Activated CD4-positive, alpha-beta T cell treated with anti-CD3 and anti-CD28 coated beads, Interleukin-2, amount 50 U/mL, for 16 hours (primary cell): ENCODE measurements at places on chromosomes 6 and 20.

GRCh38 chr6:156948807-156949206, 171.6 kb downstream of the ARID1B start:
- peak; percentile 6 for DNase-seq

GRCh38 chr6:82437701-82438100, 74.1 kb downstream of the TPBG start:
- DNase-seq = no peak

GRCh38 chr6:123901436-123901835, 97.8 kb downstream of the NKAIN2 start:
- no peak for DNase-seq

- no peak for DNase-seq
Observed at GRCh38 chr6:75170691-75171560, 34.9 kb downstream of the COL12A1 start.

DNA sequence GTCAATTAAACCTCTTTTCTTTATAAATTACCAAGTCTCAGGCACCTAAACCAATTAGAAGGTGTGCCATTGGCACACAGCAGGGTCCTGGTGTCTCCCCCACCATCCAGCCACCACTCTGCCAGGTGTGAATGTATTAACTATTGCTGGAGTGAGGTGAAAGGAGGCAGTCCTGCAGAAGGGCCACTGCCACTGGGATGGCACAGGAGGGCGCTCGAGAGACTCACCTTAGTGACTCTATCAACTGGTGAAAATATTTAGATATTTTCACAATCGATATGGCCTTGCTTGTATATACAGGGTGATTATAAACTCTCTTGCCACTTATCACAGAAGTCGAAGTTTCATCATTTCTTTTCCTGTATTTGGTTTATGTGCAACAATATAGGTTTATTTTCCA, 145.6 kb upstream of the ESR1 start:
- DNase-seq = no peak

DNA sequence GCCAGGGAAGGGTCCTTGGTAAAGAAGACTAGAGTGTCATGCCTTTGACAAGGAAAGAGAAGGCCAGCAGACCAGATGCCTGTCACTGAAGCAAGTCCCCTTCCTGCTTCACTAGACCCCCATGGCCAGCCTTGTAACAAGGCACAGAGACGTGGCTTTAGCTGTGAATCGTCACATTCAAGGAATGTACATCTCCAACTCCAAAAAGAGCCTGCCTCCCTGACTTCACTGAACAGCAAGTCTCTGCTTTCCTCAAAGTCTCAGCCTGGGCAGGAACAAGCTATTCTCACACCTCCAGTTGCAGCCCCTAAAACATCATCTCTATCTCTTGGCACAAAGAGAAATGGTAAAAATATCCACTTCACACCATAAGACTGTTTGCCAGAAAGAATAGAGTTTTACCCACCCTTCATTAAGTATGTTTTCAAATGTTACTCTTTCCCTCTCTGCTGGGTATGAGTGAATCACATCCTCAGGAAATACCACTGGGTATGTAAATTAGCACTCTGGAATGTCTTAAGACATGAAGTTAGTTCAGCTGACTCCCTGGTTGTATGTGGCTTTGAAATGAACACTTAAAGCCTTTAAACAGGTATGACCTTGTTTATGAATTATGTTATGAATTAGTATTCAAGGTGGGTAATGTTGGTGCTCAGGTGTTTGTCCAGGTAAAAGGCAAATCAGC, 46.4 kb upstream of the NT5E start:
- DNase-seq = no peak

DNA sequence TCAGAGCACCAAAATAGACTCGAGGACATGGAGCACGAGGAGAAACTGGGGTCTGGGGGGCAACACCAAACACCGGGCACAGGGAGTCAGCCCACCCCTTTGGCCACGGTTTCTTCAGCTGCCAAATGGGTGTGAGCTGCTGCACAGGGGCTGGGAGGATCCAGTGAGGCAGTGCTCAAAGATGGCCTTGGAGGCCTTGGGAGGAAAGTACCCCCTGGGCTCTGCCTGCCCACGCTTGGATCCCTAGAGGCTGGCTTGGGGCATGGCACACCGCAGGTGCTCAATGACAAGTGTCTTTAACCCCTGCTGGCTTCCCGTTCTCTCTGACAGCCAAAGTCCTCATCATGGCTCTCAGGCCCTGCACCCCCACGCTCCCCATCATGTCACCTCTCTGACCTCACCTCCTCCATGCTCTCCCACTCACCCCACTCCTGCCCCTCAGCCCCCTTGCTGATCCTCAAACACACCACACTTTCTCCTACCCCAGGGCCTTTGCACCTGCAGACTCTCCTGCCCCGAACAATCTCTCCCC, 190.3 kb downstream of the ANKRD60 start:
- DNase-seq = no peak

- DNase-seq = no peak
Observed at GRCh38 chr6:69438113-69438512, 358.7 kb downstream of the LMBRD1 start.

- DNase-seq = no peak
Observed at GRCh38 chr6:7770111-7770510, 44.2 kb downstream of the BMP6 start.

DNA sequence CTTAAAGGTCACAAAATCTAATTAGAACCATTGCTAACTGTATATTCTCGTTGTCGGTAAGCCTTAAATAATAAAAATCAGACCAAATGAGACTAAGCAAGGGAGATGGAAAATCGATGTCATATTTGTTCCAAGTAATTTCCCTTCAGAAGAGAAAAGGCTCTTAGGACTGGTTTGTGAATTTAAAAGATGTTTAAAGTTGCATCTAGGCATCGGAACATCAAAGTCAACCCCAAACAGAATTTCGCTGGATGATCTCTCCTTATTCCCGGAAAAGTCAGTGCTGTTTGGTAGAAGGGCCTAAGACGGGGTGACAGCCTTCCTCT, 63.8 kb downstream of the NPEPL1 start:
- DNase-seq = no peak

DNA sequence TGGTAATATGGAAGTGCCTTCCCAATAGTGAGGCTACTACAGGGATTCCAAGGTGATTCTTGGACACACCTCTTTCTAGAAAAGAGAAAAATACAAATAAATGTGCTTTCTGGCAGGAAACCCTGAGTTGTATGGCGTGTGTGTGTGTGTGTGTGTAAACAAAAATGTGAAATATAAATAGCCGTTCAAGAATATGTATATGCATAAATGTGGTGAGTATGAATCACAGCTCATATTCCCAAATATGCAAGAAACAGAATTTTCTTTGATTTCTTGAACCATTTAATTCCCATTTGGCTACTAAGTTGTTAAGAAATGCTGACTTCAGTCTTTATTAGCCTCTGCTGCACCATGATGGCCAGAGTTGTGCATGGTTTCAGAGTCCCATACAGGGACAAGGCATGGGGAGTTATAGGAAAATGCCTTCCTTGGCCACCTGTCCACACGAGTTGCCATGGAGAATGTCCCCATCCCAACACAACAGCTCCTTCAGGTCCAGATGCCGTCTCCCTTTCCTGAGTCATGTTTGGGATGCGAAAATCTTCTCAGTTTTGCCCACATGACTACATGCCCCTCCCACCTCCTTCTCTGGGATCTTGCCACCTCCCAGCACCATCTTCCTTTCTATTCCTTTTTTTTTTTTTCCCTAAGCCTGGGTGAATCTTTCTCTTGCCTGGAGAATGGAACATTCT, 312.4 kb upstream of the ECI2 start:
- no peak for DNase-seq

- DNase-seq = no peak
Observed at GRCh38 chr6:129733290-129733689, 23.3 kb upstream of the ARHGAP18 start.

- DNase-seq = peak; percentile 59
Observed at GRCh38 chr6:34236131-34236442, 586 bp upstream of the HMGA1 start.

DNA sequence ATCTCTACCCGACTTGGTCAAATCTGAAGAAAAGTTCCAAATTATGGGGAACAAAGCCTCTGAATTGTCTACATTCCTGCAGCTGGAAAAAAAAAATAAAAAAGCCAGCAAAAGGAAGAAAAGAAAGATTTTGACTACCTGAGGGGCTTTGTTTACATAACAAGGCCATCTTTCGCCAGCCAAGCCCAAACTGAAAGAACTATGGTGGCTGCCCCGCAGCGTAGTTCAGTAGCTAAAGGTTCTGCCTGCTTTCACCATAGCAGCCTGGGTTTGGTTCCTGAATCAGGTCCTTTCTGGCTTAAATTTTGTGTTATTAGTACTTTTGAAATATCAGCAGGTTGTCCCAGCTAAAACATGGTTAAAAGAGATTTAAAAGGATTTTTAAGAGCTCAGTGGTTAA, 35.4 kb downstream of the ZNF133 start:
- DNase-seq = no peak

- no peak for DNase-seq
Observed at GRCh38 chr20:30175681-30176080, 1081.8 kb upstream of the DEFB115 start.

DNA sequence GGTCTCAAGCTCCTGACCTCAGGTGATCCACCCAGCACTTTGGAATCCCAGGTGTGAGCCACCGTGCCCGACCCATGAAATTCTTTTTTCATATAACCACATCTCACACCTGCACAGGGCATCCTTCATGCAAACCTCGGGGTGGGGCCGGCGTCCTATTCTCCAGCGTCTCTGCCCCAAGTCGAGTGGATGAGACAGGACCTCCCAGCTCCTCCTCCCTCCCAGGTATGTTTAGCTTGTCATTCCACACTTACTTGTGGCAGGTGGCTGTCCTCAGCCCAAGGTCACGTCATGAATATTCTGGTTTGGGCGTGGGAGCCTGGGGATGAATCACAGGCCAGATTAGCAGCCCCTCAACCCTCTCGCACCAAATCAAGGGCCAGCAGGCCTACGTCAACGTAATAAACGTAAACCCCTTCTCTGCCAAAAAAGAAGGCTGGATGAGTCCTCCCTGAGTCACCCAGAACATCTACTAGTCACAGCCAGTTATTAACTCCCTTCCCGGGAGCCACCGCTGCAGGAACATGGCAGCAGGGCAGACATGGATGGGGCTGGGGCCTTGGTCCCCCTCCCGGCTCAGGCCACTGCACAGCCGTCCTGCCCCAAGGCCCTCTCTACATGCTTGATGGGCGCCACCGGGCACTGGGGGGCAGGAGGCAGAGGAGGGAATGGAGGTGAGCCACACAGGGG, 91.7 kb downstream of the YTHDF1 start:
- no peak for DNase-seq

GRCh38 chr20:32528905-32529670, 56.0 kb downstream of the NOL4L start:
- DNase-seq = no peak

- no peak for DNase-seq
Observed at GRCh38 chr6:161181121-161181520, 92.7 kb downstream of the AGPAT4 start.

GRCh38 chr6:65055545-65055944, 651.5 kb downstream of the EYS start:
- no peak for DNase-seq

- no peak for DNase-seq
Observed at GRCh38 chr6:44494011-44494501, 106.5 kb downstream of the CDC5L start.

- no peak for DNase-seq
Observed at GRCh38 chr6:154797857-154798256, 64.6 kb downstream of the SCAF8 start.

DNA sequence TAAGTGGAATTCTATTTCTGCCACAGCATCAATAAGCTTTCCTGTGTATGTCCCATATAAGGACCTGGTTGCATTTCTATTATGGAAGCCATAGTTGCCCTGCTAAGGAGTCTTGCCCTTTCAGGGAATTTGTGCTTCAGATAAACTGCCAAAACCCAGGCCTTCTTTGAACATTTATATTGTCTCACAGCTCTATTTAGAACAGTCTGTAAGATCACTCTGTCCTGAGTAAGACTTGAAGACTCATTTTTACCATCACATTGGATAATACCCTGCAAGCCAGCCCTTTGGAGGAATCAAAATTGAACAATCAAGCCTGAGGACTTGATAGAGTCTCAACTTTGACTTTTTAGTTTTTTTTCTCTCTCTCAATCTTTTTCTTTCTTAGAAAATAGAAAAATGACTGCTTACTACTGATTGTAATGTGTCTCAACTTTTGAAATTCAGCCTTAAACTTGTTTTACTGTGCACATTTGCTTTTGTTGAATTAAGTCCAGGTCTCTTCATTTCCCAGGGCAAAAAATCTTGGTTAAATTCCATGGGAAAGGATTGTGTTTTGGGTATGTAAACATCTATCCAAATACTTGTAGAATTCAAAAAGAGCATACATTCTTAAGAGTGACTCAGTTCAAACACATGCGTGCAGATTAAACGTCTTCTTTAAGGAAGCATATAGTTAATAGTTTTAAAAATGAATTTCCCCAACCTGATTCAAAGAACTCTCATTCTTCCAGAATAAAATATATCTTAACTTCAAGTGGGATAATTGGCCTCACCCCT, 91.2 kb downstream of the PLCB1 start:
- no peak for DNase-seq

GRCh38 chr6:44432726-44433125, 45.2 kb downstream of the CDC5L start:
- no peak for DNase-seq

GRCh38 chr20:23995905-23996666, 7.5 kb upstream of the GGTLC1 start:
- DNase-seq = peak; percentile 51

GRCh38 chr20:25252230-25252651, 4.4 kb downstream of the PYGB start:
- no peak for DNase-seq

GRCh38 chr6:132333639-132334520, 67.4 kb downstream of the MOXD1 start:
- no peak for DNase-seq

DNA sequence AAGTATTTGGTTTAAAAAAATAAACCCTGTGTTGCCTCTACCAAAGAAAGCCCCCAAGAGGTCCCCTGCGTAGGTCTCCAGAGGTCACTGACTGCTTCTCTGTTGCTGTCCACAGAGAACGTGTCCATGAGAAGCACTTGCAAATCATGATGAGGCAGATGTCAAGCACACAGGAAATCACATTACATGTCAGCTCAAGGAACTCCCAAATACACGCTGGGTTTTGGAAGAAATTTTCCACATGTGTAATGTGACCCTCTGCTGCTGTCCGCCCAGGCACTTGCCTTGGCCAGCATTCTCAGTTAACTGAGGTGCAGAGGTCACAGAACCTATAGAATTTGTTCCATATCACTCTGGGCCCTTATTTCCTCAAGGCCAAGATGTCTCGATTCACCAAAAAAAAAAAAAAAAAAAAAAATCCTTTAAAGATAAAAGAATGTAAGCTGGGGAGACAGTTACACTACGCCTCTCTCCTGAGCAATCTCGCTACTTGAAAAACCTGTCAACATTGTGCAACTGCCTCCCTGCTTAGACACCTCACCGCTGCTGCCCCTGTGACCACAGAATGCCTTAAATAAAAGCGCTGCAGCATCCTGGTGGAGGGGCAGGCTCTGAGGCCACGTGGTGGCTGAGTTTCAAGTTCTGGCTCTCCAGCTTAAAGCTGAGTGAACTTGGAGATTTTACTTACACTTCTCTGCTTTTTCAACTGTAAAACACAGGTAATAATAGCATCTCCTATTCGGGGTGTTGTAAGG, 42.3 kb downstream of the SLC22A23 start:
- peak; percentile 36 for DNase-seq
